ENCODE measurements at places on chromosomes 6 and 20. TPM values are rescaled to one million over a fixed set of nuclear protein-coding genes. Genes with fewer than 3 reads are reported as not detected.

DNA sequence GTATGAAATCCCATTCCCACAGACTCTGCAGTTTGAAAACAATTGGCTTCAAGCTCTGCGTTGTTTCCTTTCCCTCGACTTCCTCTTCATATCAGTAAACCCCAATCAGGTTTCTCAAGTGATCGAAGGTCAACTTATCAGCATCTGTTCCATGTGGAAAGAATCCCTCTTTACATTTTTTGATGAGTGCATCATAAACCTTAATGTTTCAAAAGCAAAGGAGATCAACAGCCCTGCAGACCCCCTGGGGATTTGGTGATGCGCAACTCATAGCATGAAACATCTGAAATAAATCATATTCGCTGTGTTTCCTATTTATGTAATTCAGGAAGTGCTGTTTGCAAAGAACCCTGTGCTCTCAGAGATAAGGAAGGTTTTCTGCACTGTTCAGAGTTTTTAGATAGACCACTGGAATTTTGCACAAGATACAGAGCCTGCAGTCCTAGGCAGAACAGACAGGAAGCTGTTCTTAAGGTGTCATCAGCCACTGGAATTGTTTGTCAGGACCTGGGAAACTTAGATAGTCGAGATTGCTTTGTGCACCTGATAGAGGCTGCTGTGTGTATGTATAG is 216.0 kb downstream of the HIVEP2 start:
- no peak for DNase-seq

DNA sequence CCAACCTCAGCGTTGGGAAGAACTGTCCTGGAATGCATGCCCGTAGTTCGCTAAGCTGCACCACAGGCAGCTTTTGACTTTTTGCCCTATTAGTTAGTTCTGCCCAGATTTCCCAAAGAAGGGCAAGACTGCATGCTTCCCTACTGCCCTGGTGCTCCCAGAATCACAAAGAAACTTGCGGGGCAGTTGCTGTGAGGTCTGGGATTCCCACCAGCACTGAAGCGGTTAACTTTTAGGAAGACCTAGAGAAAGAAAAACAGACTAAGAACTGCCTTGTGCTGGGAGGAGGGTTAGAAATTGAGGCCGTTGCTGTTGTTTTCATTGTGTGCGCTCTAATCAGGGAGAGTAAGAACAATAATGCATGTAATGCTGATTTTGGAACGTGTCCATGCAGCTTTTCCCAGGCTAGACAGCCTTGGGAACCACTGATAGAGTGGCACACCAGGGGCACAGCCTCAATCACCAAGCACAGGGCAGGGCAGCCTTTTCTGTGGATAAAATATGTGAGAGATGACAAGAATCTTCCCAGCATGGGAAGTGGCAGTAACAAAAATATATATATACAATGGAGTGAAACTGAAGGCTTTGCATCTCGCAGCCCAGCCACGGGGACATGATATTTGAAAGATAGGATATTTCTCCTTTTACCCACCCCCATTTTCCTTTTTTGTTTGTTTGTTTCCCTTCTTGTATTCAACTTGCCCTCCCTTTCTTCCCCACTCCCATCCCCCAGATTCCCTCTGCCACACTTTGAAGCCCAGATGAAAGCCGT is 137.7 kb upstream of the HEY2 start:
- DNase-seq, result no peak

DNA sequence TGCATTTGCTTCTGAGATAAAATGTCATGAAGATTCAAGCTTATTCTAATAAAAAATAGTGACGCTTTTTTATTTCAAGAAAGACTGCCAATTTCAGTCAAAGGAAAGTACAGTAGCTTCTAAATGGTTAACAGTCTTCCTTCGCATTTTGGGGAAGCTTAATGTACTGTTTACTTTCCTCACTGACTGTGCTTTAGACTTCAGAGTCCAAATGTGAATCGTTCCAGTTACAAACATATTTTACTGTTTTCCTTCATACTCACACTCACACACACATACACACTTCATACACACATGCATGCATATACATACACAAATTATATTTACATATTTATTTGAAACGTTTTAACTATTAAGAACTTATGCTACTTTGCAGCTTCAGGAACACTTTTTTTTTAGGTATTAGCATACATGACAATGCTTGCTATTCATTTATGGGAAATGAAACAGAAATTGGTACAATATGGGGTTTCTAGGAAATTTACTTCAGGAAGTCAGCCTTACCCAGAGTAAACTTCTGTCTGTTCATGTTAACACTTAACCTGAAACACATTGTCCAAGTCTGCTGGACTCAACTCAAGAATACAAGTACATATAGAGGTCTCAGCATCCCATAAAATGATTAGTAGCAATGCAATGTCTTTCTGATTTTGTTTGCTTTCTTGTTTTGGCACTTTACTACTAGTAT is 145.4 kb downstream of the RPS12 start:
- no peak for DNase-seq

GRCh38 chr6:26087284-26088115 is at the start of gene HFE:
HFE (plus strand) TSS chr6:26087429; CDS start chr6:26087441, 12 bp downstream.
- no peak for DNase-seq

- no peak for DNase-seq
Measured at GRCh38 chr6:39304951-39305350, 9.3 kb downstream of the KCNK17 start.

DNA sequence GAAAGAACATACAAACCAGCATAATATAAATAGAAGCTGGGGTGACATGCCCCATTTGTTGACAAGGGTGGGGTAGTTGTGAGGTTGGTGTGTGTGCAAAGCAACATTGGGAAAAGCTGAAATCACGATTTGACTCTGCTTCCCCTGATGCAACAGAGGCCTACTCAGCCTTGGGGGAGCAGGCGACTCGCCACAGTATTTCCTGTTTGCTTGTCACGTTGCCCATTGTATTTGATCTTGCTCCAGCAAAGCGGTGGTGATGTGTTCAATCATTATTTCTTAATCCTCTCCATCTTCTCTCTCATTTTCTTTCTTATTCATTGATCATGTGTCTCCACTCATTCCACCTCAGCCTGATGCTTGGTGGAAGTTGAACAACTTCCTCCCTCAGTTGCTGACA is 165.8 kb upstream of the CITED2 start:
- DNase-seq, result no peak

The BPI gene
- 1.0 TPM for polyA plus RNA-seq

DNA sequence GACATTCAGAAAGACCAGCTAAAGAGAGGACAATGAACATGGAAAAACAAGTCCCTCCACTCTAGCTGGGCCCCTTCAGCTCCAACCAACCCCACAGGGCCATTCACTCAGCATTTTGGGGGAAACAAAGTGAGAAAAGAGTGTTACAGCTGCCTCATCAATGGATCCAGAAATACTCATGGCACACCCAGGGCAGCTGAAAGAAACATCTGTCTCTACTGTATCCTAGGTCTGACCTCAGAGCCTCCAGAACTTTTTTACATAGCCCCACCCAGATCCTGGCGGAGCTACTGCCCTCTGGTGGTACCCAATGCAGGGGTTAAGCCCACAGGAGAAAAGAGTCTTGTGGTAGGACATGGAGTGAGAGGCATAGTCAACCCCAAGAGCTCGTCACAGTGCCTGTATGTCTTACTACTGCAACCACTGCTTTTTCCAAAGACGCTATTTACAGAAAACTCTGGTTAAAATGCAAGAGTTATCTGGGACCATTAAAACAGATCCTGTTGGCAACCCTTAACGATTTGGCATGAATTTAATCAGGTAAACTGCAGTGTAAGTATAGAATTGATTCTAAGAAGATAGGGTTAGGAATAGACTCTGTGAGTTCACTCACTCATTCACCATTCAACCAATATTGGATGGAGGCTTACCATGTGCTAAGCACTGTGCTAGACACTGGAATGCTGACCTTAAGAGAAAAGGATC is 37.4 kb upstream of the FAM83C start:
- no peak for DNase-seq

DNA sequence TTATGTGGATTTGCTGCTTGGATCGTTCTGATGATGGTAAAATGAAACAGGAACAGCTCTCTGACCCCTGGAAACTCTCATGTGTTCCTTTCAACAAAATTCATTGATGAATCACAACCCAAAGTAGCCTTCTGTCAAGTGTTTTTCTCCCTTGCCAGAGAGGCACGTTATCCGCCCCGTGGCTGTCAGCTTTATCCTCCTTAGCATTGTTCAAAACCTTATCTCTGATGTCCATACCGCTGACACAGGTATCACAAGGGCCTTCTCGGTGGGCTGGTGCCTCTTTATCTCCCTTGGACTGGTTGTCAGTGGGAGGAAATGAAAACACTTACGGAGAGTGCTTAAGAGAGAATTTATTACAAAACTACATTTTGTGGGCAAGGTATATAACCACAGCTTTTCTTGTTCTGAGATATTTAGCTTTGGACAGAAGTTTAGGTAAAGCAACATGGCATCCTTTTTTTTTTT is 84.9 kb downstream of the TIAM2 start:
- no peak for DNase-seq

DNA sequence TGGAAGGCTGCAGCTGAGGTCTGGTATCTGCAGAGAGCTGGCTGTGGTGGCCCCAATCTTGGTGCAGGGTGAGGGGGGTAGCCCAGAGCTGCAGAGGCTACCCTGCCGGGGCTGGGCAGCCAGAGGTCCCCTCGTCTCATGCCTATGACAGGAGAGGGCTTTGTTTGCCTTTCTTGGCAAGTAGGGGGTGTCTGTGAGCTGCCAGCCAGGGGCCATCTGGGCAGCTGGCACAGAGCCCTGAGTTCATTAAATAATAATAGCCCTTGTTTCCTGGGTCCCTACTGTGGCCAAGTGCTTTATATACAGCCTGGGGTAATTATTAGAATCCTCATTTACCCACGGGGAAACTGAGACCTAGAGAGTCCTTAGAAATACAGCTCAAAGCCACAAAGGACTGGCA is 66.6 kb downstream of the EZR start:
- DNase-seq, result no peak

DNA sequence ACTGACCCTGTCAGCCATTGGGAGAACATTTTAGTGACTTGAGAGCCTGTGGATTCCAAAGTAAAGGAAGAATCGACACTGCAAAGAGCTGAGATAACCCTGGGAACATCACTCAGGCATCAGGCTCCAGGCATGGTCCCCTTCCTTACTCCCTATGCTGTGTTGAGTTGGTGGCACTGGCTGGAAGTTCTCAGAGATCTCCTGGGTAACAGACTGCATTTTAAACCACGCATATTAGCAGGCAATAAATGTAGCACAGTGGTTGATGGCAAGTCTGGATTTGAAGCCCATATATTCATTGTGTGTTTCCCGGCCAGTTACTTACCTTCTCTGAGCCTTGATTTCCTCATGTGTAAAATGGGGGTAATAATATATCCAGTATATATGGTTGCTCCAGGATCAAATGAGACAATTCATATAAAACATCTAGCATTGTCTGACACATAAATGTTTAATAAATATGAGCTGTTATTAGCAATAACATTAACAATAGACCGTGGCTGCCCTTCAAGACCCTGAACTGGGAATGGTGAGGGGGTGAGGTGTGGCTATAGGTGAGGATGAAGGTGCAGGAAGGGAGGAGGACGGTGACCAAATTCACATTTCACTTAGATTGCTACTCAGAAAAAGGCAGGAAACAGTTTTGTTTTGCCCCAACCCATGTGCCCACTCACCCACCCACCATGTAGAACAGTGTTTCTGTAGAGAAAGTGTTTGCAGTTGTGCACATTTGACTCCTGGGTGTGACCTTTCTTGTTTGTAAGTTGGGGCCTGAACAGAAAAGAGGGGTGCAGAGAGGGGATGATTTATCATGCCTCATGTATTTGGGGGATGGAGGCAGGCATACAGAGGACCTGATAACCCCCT is 2.1 kb downstream of the PLCG1 start:
- DNase-seq, result no peak

GRCh38 chr6:154606457-154606856 is 96.0 kb upstream of the CNKSR3 start:
- no peak for DNase-seq

GRCh38 chr20:536426-537010 is 7.1 kb downstream of the CSNK2A1 start:
- no peak for DNase-seq

GRCh38 chr6:43146709-43147688 is 24.1 kb upstream of the SRF start:
- DNase-seq, result no peak

DNA sequence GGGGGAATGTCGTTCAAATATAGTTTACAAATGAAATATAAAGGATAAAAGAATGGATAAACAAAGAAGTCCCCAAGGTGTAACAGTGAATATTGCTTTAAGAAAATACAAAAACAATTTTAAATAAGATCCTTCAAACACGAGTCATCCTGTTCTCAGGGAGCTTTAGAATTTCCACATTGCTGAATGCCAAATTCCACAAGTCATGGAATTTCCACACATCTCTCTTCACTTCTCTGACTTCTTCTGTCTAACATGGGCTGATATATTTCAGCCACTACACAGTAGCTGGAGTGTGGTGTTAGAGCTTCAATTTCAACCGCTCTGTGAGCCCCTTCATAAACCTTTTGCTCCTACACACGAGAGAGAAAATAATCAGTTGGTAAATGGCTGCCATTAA is 28.0 kb downstream of the IL22RA2 start:
- DNase-seq, result no peak

DNA sequence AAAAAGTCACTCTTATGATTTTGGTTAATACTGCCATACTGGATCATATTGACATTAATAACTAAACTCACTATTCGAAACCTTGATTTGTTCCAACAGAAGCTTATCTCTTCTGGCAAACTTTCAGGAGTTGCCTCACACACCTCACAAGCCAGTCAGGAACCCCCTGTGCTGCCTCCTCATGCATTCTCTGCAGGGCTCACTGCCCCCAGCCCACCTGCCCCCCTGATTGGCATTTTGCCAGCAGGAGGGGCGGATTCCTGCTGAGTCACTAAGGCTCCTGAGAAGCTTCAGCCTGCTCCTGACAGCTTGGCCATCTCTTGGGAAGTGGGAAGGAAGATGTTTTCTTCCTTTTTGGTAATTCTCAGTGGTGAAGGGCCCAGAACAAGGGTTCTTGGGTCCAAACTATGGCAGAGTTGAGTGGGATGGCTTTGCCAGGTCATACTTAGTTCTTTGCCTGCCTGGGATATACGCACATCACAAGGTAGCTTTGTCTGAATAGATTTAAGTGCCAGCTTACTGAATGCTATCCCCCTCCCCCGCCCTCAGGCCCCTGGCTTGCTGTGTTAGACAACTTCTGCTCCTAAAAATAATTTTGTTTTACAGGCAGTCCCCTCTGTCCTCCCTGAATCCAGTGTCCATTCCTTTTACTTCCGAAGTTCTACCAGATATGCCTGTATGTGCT is 31.4 kb downstream of the SLC35F1 start:
- no peak for DNase-seq

- no peak for DNase-seq
Measured at GRCh38 chr6:110575925-110576463, 99.6 kb upstream of the SLC22A16 start.

- DNase-seq, result no peak
Measured at GRCh38 chr20:61807471-61808160, 258.1 kb downstream of the TAF4 start.

GRCh38 chr20:4484379-4484997 is 237.2 kb upstream of the PRND start:
- DNase-seq, result no peak

Data from right renal cortex interstitium (tissue), 3 donors.